ENCODE measurements at places on chromosomes 1 and 21. TPM values are rescaled to one million over a fixed set of nuclear protein-coding genes. Genes with fewer than 3 reads are reported as not detected.
A peak's percentile ranks its signal among the peaks of the same experiment; 100 is the strongest.

MAP3K21 gene
- 0.51 TPM for total RNA-seq

LCE2B gene
- total RNA-seq, result not detected

DNA sequence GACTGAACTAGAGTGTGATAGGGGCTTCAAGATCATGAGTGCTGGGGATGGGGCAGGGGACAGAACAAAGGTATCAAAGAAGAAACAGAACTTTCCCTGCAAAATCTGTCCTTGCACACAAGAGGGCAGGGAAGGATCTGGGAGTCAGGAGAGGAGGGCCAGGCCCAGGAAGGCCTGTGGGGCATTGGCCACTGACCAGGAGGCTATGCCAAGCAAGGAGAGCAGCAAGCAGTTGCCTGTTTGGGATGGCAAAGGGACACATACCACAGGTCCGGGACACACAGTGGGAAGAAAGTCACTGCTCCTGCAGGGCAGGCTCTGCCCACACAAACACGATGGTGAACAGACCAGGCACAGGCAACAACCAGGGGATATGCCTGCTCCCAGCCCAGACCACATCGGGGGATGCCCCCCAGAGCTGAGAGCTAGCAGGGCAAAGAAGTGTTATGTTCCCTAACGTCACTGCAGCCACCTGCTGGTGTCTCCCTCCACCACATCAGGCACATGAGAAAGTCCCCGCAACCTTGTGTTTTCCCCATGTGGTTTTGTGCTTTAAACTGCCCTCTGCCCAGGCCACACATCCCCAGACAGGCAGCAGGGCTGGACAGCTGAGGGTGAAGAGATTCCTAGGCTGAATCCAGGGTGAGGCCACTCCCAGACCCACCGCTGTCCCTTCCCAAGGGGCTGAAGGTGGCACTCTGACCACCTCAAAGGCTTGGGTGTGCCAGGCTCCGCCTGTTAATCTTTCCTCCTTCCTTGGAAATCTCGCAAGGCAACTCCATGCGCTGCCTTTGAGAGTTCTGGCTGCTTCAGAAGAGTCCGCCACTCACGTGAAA is 53.6 kb downstream of the KIF21B start:
- no peak for DNase-seq

GRCh38 chr1:23798662-23799142 is 1.9 kb downstream of the GALE start:
- DNase-seq, result no peak

GRCh38 chr1:40784771-40785151 is 1.2 kb downstream of the KCNQ4 start:
- DNase-seq, result no peak

GRCh38 chr1:156079762-156080161 is 2.5 kb downstream of the MEX3A start:
- no peak for DNase-seq

GRCh38 chr1:104953555-104953954 is 1203.9 kb downstream of the AMY1C start:
- DNase-seq, result no peak

- DNase-seq, result peak; percentile 71
Measured at GRCh38 chr1:12618965-12619791, 1.2 kb upstream of the DHRS3 start.

GRCh38 chr1:156750711-156751450 is 594 bp downstream of the HDGF start:
- peak; percentile 29 for DNase-seq

Measured in fibroblast of lung (primary cell).